NCI-H1436 (cell line): ENCODE measurements at places on chromosomes 4 and X.

- no peak for DNase-seq
These were observed 65.7 kb upstream of the CITED1 start for GRCh38 chrX:72371405-72371804.

DNA sequence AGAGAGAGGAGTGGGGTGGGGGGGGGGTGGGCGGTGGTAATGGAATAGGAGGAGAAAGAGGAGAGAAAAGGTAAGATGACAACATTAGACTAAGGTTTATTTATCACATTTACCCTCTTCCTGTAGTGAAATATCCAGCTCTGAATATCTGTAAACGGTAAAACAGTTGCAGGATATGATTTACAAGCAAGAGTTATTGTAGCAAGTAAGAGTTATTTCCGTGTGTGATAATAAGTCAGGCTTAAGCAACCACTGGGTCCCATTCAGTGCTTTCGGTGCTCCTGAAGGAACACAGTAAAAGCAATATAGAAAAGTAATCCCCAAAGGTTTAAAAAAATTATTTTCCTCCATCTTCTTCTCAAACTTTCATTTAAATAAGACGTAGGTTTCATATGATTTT lies 103.6 kb downstream of the MANBA start:
- DNase-seq = no peak

DNA sequence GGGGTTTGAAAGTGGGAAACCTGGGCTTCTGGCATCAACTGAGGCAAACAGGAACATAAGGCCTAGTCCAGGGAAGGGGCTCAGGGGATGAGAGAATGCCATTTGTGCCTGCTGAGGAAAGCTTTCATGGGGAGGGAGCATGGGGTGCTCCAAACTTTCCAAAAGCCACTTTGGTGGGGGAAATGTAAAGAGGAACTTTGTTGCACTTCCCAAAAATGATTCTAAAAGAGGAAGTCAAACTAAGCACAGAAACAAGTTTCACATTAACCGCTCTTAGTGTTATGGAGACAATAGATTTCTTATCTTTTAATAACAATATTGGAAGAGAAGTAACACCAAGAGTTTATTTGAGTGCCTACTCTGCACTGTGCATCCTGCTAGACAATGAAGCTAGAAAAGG lies 32.3 kb downstream of the GAB3 start:
- no peak for DNase-seq

DNA sequence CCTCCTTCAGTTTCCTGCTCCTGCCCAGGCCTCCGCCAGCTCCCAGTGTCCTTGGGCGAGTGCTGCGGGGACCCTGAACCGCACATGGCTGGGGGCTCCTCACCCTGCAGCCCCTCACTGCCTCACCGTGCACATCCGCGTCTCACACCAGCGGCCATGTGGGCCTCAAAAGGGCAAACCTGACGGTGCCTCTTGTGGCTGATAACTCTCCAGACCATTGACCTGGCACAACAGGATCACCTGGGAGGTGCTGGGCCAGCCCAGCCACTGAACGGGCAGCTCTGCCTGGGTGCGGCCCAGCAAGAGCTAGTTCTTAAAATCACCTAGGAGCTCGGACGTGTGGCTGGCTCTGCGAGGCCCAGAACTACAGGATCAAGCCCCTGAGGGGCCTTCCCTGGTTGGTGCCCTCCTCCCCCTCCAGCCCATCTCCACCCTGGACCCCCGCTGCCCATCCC lies 4.1 kb upstream of the S100P start:
- no peak for DNase-seq

DNA sequence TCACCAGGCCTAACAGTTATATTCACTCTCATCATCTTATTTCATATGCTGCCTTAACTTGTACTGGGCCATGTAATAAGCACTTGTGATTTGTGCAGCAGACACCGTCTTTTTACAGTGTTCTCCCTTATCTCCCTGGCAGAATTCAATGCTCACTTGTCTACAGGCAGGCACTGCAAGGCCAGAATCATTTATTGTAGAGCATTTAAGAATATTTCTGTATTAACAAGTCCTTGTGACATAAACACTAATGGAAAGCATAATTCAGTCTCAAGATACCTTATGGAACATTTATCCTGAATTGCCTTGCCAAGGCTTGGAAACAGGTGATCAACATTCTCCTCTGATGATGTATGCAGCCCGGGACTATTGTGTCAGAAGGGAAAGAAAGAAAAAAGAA lies 808.9 kb downstream of the STPG2 start:
- DNase-seq = no peak

DNA sequence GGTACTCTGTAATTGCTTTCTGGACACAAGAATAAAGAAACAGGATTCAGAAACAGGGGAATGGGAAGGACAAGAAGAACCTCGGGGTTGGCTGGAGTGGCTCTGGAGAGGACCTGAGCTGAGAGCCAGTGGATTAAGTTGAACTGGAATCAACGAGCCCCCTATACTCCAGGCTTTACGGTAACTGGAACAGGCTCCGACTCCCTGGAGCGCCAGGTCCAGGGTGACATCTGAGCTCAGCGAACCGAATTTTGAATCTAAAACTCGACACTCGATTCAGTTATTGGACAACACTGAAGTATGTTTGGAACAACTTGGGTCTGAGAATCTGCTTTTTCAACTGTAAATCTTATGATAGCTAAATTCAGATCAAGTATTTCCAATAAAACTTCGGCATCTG lies 23.9 kb downstream of the HMX1 start:
- DNase-seq = no peak

- no peak for DNase-seq
These were observed 100.0 kb upstream of the STX18 start for GRCh38 chr4:4641661-4642495.

GRCh38 chr4:123624959-123625358 lies 228.4 kb downstream of the SPRY1 start:
- DNase-seq = no peak

DNA sequence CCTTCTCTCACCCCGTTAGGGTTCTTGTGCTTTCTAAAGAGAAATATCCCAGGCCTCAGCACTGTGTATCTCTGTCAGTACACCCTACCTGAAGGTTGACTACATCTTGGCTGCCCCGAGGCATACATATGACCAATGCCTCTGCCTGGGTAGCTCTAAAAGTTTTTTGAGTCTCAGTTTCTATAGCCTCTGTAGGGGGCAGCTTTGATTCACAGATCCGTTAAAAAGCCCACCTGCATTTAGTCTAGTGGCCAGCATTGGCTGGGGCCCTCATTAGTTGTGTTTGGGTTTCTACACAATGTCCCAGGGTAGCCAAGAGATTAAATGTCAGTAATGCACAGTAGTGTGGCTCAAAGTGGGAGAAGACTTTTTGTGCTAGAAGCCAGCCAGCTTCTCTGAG lies 151.1 kb downstream of the CFAP299 start:
- no peak for DNase-seq

GRCh38 chr4:41632481-41633073 lies 94.6 kb downstream of the LIMCH1 start:
- DNase-seq = no peak

DNA sequence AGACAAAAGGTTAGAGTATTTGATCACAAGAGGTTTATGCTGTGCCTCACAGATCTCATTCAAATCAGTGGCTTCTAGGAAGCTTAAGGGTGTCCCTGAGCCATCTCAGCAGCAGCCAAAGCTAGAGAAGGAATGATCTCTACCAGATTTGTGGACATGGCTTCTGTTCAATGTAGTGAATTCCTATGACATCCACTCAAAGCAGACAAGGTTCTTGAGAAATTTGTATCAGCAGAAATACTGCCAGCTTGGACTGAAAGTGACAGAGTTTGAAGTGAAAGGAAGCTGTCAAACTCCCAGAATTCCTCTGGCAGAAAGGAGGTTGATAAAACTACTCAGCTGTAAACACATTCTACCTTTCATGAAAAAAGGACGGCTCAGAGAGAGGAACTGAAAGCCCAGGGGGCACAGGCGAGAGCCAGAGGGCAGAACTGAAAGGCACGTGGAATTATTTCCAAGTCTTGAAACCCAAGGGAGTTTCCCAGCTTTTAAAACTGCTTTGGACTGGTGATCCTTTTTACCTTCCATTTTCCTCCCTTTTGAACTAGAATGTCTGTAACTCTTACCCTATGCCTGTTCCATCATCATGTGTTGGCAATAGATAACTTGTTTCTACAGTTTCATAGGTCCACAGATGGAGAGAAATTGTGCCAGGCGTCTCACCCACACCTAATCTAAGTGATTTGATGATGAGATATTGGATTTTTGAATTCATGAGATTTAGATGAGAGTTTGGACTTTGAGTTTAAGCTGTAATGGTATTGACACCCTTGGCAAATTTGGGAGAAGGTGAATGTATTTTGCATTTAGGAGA lies 14.5 kb upstream of the MED14 start:
- DNase-seq = no peak

DNA sequence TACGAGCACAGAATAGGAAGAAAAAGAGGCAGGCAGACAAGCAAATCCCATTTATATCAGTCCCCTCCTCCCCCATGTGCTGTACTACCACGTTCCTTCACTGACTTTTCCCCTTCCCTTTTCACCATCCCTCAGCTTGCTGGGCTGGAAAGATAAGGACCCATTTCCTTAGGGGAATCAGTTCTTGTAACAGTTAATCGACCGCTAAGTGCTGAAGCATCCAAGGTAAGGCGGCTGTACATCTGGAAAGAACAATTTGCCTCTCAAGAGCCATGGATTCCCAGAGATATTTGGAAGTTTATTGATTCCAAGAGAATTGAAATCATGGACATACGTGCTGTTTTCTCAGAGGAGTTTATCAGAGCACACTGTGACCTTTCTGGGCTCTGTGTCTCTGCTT lies 1688.0 kb downstream of the STIM2 start:
- no peak for DNase-seq

DNA sequence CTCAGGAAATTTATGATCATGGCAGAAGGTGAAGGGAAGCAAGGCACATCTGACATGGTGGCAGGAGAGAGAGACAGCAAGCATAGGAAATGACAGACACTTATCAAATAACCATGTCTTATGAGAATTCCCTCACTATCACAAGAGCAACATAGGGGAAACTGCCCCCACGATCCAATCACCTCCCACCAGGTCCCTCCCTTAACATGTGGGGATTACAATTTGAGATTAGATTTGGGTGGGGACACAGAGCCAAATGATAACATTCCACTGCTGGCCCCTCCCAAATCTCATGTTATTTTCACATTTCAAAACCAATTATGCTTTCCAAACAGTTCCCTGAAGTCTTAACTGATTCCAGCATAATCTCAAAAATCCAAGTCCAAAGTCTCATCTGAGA lies 8.2 kb upstream of the TMA16 start:
- no peak for DNase-seq

GRCh38 chrX:39418731-39419638 lies 617.7 kb downstream of the MID1IP1 start:
- DNase-seq = no peak

DNA sequence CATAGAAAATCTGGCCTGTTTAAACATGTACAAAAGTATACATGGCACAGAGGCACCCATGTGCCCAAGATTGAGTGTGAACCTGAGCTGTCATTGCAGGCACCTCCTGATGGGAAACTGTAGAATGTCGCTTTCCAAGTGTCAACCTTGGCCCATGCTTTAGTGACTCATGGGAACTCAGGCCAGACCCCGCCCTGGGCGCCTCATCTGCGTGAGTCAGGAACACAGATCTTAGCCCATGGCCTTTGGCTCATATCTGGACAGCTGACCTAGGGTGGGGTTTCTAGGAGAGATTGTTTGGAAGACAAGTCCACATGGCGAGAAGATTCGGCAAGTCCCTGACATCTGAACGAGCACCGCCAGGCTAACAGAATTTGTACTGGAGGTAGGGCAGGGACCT lies 50.0 kb downstream of the CYTL1 start:
- DNase-seq = no peak

GRCh38 chrX:153595859-153596857 lies 2.8 kb downstream of the CCNQ start:
- DNase-seq = no peak
